ENCODE measurements at places on chromosomes 7 and 10.

- no peak for DNase-seq
Observed at GRCh38 chr7:50710441-50711154, 72.1 kb downstream of the GRB10 start.

GRCh38 chr10:86331861-86332260 is 34.7 kb downstream of the GRID1 start:
- DNase-seq, result no peak

DNA sequence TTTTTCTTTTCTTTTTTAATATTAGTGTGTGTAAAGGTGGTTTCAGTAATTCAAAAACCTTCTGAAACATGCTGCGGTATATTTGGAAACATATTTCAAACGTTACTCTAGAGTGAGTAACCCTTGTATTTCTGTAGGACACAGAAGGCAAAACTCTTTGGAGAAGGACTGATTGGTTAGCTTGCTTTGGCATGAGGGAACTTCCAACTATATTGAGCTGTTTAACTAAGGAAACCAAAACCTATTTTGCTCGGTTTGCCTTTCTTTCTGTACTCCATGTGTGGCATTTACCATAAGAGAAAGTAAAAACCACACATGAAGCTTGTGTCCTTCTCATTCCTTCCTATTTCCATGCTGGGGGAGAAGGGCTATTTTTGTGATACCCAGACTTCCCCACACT is 149.8 kb downstream of the DYNC1I1 start:
- no peak for DNase-seq

DNA sequence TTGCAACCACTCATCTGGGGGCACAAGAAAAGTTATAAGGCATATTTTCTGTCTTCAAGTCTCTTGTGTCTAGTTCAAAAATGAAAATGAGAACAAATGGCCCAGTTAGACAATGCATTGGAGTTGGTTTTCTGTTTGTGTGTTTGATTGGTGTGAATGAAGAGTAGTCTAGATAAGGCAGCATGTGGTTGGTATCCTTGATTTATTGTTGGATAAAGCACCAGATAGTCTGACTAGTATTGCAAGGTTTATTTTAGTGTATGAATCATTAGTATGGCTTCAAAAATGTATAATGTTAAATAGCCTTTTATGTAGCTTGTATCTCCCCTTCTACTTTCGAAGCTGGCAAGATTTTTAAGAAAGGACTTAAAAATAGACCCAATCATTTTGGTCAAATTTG is 237.3 kb downstream of the CDK14 start:
- DNase-seq, result no peak

DNA sequence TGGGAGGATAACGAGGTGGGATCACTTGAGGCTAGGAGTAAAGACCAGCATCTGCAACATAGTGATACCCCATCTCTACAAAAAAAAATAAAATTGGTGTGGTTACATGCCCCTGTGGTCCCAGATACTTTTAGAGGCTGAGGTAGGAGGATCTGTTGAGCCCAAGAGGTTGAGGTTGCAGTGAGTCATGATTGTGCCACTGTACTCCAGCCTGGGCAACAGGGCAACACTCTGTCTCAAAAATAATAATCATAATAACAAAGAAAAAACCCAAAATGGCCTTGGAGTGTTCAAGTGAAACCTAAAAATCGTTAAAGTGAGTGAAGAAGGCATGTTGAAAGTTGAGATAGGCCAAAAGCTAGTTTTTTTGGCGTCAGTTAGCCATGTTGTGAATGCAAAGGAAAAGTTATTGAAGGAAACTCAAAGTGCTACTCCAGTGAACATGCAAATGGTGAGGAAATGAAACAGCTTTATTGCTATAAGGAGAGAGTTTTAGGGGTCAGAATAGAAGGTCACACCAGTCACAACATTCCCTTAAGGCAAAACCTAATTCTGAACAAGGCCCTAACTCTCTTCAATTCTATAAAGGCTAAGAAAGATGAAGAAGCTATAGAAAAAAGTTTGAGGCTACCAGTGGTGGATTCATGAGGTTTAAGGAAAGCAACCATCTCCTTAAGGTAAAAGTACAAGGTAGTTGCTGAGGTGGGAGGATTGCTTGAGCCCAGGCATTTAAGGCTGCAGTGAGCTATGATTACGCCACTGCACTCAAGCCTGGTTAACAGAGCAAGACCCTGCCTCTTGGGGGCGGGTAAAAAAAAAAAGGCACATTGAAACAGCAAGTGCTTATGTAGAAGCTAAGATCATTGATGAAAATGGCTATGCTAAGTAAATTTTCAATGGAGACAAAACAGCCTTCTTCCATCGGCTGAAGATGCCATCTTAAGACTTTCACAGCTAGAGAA is 45.4 kb upstream of the STOX1 start:
- DNase-seq, result no peak

DNA sequence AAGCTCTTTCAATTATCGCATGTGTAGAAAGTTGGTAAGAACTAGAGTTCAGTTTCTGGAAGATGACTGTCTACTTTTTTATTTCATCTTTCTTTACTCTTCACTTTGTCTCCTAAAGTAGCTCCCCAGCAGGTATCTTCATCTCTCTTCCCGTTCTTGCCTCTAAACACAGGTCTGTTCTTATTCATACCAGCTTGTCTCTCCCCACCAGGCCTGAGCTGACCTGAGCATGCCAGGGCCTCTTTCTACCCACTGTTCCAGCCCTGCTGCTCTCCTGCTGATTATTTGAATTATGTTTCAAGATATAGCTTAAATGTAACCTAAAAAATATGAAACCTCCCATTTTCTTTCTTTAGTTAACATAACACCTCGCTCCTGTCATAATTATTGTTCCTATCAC is 386.1 kb upstream of the LRGUK start:
- no peak for DNase-seq

DNA sequence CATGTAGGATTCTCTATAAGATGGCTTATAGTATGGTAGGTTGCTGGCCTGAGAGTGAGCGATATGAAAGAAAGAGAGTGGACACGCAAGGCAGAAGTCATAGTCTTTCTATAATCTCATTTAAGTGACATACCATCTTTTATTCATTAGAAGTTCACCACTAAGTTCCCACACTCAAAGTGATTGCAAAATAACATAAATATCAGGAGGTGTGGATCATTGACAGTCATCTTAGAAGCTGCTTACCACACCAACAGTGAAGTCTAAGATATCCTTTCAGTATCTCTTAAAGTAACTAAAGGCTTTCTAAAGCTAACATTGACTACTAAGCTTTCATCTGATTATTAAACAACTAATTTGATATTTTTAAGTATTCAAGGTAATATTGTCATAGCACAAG is 36.9 kb upstream of the GNAI1 start:
- DNase-seq, result no peak

DNA sequence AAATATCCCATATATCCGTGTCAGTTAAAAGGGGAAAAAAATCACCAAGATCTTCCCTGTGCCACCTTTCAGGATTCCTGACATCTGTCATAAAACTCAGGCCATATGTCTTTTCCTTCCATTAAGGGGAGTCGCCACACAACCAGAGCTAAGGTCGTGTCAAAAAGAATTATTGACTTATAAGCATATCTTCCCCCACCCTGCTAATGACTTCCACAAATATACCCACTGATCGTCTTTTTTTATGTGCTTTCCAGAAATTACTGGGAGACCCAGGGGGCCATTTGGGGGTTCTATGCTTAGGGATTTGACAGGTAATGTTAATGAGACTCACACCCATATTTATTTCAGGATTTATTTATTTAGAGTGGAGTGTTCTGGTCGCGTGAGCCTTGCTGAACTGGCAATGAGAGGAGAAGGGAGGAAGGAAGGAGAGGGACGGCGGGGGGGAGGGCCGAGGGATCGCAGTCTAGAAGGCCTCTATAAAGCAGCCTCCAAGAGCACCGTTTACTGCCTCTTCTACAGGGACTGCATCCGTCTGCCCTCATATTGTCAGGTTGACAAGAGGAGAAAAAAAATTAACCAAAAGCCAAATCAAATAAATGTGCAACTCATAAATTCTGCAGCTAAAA is 135.7 kb upstream of the MGMT start:
- DNase-seq, result no peak

DNA sequence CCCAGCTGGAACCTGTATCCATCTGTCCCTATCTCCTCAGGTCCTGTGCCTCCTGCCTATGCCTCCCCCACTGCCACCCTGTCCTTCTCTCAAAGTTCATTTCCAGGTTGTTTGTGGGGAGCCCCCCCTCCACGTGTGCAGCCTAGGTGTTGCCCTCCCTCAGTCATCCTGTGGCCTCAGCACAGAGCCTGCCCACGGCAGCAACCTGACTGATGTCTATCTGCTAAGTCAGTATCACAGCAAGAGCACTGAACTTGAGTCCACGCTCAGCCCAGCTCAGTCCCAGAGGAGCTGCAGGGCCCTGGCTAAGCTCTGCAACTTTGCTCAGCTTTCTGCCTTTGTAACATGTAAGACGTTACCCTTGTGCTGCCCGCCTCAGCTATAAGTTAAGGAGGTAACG is 28.7 kb downstream of the FAM53B start:
- DNase-seq, result no peak

DNA sequence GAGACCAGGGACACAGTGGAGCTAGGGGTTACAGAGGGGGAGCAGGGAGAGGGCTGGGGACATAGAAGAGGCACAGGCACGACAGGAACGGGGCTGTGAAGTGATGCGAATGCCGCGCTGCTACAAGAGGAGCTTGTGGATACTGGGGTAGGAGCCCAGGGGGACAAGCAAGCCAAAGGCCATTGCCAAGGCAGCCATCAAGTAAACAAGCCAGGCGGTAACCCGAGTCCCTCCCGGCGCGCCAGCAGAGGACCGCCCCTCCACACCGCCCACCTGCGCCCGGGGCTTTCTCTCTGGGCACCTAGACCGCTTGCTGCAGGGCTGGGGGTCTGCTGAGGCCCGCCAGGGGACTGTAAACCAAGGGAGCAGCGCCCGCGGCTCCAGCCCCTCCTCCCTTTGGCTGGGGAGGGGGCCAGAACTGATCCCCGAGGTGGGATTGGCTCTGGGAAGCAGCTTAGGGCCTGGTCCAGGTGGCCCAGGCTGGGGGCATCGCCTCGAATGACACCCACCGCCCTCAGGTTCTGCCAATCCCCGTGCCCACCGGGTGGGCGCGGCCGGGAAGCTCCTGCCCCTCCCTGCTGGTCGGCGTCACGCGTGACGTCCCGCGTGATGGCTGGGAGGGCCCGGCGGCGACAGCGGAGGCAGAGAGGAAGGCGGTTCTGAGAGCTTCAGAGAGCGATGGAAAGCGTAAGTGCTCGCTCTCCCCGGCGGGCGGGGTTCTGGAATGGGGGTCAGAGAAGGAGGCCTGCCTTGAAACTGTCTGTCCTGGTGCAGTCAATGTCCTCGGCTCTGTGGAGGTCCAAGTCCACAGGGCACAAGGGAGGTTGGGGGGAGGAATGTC is 982 bp downstream of the SFXN3 start:
- peak; percentile 73 for DNase-seq

DNA sequence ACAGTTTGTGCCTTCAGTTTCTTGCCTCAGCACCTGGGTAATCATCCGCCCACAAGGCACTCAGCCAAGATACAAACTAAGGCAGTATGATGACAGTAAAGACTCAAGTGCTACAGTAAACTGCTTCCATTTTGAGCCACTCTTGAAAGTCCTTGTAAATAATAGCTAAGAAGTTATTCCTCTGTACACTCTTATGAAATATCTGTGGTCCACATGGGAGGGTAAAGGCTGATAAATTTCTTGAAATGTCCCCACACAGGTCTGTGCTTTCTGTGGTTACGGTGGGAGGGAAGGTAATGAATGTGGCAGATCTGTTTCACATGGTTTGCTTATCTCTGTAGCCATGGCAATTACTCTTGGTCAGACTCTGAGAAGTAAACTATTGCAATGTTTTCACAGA is 551.0 kb upstream of the ZWINT start:
- no peak for DNase-seq

DNA sequence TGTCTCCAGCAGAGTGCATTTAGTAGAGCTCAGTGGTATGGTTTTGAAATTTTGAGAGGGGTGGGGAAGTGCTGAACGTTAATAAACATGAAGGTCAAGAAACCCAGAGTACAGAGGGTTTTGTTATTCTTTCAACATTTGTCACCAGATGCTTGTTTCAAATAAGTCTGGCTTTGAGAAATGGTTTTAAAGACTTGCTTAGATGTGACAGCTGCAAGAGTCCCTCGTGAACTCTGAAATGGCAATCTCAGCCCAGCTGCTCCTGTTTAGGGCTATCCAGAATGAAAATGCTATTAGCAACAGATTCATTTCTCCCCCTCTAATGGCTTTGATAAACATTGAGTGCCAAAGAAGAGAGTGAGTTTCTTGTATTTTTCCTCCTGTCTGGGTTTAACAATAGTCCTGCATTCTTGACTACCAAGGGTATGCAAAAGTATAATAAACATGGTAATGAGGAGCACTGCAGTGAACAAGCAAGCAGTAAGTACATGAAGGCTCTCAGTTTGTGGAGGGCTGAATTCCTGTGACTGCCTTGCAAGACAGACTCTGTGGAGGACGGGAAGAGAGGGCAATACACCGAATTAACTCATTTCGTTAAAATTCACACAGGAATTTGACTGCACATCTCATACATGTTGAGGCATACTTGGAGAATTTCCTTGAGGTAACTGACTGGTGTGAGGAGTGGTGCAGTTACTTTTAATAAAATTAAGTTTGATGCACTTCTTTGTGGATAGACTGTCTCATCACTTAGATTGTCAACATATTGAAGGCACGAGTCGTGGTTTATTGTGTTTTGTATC is 490.9 kb downstream of the REEP3 start:
- DNase-seq, result no peak

DNA sequence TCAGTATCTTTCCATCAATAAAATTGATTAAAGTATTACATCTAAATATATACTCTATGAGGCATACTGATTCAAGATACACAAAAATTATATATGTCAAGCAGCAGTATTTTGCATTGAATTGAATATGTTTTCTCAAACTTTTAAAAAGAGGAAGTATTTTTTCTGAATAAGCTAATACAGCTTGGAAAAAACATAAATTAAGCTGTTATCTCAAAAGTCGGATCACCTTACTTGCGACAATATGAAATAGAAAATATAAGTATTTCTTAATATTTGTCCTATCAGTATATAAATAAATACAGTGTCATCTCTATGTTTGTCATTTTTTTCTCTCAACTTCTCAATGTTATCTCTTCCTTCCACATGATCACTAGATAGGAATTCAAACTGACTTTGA is 139.3 kb downstream of the MBL2 start:
- no peak for DNase-seq

DNA sequence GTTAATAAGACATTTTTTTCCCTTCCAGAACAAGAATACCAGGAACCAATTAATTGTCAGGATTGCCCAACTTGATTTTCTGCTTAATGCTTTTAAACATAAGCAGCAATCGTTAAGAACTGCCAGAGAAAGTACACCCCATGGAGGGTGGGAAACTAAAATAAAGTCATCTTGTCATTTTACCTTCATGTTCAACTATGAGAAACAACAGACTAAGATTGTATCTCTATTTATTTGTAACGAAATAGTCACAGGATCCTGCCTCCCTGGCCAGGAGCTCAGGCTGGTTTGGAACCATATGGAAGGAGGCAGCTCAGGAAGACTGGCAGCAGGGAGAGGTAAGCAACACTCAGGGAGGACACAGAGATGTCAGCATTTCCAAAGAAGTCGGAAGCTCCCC is 129.6 kb downstream of the TNS3 start:
- DNase-seq, result no peak

DNA sequence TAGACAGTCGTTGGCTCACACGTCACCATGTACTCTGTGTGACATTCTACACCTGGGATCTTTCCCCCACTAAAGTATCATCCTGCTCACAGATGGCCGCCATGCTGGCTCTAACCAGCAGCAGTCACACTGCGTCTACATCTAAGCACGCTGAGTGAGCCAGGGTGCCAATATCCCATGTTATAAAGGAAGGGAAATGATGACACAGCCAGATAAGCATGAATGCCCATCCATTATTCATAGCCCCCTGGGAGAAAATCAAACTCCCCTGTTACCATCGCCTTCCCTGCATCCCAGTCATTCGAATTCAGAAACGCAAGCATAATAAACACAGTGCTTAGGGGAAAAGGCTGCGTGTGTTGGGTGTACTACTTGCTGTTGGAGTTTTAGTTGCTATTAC is 698.2 kb upstream of the AUTS2 start:
- DNase-seq, result no peak

Data from activated CD8-positive, alpha-beta memory T cell treated with anti-CD3 and anti-CD28 coated beads for 1 hour (primary cell).